ENCODE measurements at places on chromosomes 7 and 10.

GRCh38 chr7:151244196-151244840 lies 4.2 kb downstream of the SMARCD3 start:
- peak; percentile 46 for DNase-seq

DNA sequence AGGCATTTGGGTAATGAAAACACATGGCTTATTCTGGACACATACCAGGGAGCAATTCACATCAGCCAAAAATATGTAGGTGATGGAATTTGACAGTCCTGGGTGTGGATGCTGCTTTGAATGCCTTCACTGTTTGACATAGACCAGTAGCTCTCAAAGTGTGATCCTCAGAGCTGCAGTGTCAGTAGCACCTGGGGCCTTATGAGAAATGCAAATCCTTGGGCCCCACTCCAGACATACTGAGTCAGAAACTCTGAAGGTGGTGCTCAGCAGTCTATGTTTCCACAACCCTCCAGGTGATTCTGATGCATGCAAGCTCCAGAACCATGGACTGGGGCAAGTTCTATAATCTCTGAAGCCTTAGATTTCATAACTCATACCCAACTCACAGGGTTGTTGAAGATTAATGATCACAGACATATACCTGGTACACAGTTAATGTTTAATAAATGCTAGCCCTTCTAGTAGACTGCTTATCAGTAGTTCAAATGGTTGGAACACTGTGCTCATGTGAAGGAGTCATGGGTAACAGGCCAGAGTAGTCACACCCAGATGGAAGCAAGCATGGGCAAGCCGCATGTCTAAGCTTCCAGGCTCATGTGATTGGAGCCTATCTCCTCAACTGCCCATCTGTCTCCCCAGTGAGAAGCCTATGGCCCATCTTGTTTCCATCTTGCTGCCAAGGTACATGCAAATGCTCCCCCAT lies 715.7 kb downstream of the GRID1 start:
- no peak for DNase-seq

GRCh38 chr7:1994931-1995330 lies 237.8 kb downstream of the MAD1L1 start:
- DNase-seq: no peak

DNA sequence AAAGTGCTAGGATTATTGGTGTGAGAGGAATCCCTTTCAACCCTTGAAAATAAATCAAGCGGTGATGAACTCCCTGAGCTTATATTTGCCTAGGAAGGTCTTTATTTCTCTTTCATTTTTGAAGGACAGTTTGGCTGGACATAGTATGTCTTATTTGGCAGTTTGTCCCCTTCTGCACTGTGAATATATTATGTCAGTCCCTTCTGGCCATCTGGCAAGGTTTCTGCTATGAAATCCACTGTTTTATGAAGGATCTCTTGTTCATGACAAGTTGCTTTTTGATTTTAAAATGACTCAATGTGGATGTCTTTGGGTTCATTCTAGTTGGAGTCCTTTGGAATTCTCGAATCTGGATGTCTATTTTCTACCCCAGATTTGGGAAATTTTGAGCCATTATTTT lies 21.7 kb upstream of the MCM10 start:
- no peak for DNase-seq

DNA sequence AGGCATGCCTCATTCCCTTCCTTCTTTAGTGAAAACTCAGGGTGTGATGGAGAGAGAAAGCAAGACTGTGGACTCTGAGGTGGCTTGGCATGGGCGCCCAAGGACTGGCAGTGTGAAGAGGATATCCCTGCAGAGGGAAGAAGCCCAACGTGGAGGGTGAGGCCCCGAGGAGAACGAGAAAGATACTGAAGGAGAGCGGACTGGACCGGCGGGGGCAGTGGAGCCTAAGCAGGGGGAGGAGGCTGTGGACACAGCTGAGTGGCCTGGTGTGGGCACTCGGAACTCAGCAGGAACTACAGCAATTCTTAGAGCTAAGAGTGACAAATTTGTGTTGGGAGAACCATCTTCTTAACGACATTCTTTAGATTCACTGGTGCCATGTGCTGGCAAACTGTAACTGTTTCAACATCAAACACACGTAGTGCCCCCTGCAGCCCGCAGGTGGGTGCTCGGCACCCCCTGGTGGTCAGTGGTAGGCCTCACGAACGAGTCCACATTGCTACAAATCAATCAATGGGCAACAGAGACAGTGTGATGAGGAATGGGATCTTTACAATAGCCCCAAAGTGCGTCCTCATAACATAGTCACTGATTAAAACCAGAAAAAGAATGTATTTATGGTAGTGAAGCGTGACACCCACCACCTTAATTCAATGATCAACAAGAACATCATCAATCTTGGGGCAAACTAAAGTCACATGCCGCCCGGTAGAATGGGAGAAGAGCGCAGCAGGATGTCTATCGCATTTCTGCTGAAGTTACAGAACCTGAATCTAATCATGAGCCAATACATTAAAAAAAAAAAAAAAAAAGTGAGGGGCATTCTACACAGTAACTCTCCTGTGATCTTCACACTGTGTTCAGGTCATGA lies 2.0 kb upstream of the SFTPA1 start:
- no peak for DNase-seq

- DNase-seq: no peak
These were observed 20.3 kb upstream of the WNT8B start for GRCh38 chr10:100442548-100442947.

DNA sequence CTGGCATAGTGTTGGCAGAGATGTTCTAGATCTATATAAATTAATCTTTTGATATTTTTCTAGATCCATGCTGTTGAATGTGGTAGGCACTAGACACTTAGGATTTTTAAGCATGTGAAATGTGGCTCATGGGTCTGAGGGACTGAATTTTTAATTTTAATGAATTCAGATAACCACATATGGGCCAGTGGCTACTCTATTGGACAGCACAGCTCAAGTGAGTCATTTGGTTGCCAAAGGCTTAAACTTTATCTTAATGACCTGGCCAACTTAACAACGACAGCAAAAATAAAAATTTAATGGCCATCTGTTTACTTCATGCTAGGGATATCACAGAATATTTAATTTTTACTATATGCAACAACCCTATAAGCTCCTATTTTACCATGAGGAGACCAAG lies 61.4 kb downstream of the CDK14 start:
- no peak for DNase-seq

DNA sequence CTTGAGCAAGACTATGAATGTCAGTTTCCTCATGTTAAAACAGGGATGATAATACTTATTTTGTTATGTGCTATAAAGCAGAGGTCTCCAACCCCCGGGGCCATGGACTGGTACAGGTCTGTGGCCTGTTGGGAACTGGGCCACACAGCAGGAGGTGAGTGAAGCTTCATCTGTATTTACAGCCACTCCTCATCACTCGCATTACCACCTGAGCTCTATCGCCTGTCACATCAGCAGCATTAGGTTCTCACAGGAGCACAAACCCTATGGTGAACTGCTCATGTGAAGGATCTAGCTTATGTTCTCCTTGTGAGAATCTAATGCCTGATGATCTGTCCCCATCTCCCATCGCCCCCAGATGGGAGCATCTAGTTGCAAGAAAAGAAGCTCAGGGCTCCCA lies 365.3 kb upstream of the SMIM30 start:
- no peak for DNase-seq

DNA sequence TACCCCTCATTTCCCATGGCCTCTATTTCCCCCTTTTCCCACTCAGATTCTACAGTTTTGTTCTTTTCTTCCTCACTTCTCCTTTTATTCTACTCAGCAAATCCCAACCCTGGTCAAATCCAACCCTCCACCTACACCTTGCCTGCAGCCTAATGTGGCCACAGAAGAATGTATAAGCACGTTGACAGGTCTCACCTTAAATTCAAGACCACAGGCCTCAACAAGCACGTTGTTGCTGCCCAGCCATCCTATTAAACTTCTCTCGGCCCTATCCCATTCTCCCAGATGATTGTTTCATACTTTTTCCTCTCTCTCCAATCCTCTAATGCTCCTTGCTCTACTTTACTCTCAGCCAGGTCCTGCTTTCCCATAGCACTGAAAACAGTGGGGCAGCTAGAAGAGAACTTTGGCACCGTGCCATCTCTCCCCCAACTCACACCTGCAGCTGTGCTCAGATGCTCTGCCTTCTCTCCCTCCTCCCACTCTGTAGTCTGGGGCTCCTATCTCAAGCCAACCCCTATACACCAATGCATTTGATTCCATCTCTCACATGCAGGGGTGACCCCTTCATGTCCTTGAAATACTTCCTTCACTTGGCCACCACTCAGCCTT lies 6.8 kb upstream of the EIF3A start:
- no peak for DNase-seq

GRCh38 chr7:30309842-30310435 lies 25.5 kb downstream of the ZNRF2 start:
- DNase-seq: no peak

GRCh38 chr7:55588379-55588699 lies 16.0 kb upstream of the VOPP1 start:
- DNase-seq: no peak

GRCh38 chr7:136635751-136636150 lies 232.7 kb upstream of the CHRM2 start:
- no peak for DNase-seq

- DNase-seq: no peak
These were observed 163.2 kb upstream of the PRR15 start for GRCh38 chr7:29400437-29400836.

- DNase-seq: no peak
These were observed 74.0 kb upstream of the ST8SIA6 start for GRCh38 chr10:17528306-17528862.

- DNase-seq: no peak
These were observed 8.4 kb upstream of the SCART1 start for GRCh38 chr10:133445268-133445732.

- no peak for DNase-seq
These were observed 26.5 kb upstream of the TRIL start for GRCh38 chr7:28984631-28985030.

DNA sequence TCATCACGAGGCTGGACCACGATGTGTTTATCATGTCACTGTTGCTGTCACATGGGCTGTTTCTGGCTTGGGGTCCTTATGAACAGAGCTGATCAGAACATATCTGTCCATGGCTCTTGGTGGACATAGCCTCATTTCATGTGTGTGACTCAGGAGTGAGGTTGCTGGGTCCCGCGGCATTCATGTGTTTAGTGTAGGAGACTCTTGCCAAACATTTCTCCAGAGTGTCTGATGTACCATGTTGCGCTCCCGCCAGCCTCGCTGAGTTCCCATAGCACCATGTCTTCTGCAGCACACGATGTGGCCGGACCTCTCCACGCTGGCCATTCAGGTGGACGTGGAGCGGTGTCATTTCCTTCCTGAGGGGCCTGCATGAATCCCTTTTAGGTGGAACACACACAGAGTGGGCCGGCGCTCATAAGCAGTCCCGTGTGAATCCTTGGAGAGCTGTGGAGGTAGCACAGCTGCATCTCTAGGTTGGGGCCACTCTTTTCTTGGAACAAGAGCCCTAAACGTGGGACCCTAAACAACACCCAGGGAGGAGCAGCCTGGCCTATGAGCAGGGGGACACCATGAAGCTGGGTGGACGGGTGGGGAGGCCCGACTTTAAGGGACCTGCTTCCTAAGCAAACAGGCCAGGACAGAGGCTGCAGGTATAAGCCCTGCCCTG lies 134.6 kb downstream of the LHPP start:
- DNase-seq: no peak

- DNase-seq: no peak
These were observed 614 bp upstream of the IFIT2 start for GRCh38 chr10:89301232-89301631.

DNA sequence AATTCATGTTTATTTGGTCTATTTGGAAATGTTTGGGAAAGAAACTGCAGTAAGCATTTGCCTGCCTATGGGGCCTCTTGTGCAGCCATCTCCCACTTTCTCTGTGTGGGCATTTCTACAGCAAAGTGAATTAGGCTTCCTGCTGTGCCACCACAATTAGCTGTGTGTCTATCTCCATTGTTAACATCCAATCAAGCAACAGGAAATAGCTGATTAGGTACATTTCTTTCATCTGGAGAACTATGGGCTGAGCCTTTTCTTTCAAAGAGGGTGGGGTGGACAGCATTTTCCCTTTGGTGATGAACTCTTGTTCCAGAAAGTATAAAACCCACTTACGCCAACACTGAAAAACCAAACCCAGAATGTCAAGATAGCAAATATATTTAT lies 640.0 kb downstream of the ACTR3B start:
- DNase-seq: no peak

DNA sequence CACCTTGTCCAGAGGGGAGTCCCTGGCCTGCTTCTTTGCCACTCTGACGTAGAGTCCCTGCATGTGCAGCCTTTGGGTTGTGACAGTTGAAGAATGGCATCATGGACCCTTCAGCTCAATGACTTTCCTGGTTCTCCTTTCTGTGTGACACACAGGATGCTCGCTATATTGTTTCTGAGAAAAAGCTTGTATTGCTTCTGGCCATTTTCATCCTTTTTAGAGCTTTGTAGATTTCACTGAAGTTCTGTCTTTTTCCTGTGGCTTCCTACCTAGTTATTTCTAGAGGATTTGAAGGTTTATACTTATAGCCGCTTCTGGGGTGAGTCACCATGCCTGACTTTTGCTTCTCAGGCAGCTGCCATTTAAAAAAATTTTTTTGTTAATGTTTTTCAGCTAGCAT lies 27.0 kb downstream of the SND1 start:
- DNase-seq: no peak

- DNase-seq: no peak
These were observed 111.0 kb upstream of the ANLN start for GRCh38 chr7:36278620-36279172.

- no peak for DNase-seq
These were observed 314.8 kb downstream of the DNAJB6 start for GRCh38 chr7:157651366-157652160.

- no peak for DNase-seq
These were observed 16.3 kb upstream of the COL1A2 start for GRCh38 chr7:94378356-94378755.

DNA sequence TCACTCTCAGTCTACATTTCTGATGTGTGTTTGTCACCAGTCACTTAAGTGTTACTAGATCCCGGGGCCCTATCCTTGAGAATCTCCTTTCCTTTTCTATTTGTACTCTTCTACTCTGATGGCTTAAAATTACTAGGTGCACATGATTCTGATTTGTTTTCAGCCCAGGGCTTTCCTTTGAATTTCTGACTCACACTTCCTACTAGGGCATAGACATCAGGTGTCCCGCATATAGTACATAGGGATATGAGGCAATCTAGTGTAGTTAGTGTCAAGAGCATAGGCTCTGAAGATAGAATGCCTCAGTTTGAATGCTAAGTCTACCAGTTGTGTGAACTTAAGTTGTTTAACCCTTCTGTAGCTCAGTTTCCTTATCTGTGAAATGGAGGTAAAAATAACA lies 49.4 kb upstream of the LRRN3 start:
- no peak for DNase-seq

Data from activated naive CD4-positive, alpha-beta T cell (primary cell).